Central memory CD8-positive, alpha-beta T cell (primary cell): ENCODE measurements at places on chromosomes 12 and 14.
A peak's percentile ranks its signal among the peaks of the same experiment; 100 is the strongest.

DNA sequence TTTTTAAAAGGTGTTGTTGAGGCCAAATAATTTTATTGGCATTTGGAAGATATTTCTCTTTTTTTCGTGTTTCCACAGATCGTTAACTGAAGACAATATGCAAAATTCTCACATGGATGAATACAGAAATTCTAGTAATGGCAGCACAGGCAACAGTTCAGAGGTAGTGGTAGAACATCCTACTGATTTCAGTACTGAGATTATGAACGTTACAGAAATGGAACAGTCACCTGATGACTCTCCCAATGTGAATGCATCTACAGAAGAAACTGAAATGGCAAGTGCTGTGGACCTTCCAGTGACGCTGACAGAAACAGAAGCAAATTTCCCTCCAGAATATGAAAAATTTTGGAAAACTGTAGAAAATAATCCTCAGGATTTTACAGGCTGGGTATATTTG is 11.2 kb downstream of the PRPF39 start:
- no peak for DNase-seq
- H3K36me3 ChIP-seq, result peaks cover 41% of the 10 kb centered on the region
- no peaks in the 10 kb centered on the region for H3K27me3 ChIP-seq
- H3K4me3 ChIP-seq, result no peak overlapping the region
- H3K27ac ChIP-seq, result no peak overlapping the region

- H3K4me1 ChIP-seq, result no peaks in the 10 kb centered on the region
- no peak overlapping the region for H3K27ac ChIP-seq
- no peak for DNase-seq
Measured at GRCh38 chr12:24424889-24425600, 475.6 kb upstream of the SOX5 start.

- DNase-seq, result no peak
- peak overlapping the region; percentile 69 for H3K27ac ChIP-seq
- no peak overlapping the region for H3K4me3 ChIP-seq
- no peaks in the 10 kb centered on the region for H3K27me3 ChIP-seq
Measured at GRCh38 chr12:57893431-57894353, 47.2 kb upstream of the CTDSP2 start.

- DNase-seq, result no peak
- H3K27ac ChIP-seq, result peak overlapping the region; percentile 57
Measured at GRCh38 chr12:67319936-67320335, 50.8 kb downstream of the CAND1 start.

DNA sequence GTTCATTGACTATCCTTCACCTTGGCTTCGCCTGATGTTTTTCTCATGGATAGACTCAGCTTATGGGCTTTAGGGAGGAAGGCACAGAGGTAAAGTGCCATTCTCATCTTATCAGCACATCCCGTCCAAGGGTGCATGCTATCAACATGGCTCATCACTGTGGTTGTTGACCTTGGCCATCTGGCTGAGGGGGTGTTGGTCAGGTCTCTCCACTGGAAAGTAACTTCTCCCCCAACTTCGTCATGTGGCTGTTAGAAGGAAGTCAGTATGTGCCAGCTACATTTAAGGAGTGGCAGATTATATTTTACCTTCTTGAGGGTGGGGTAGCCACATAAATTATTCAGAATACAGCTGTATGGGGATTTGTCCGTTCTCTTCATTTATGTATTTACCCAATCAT is 68.9 kb downstream of the EML1 start:
- no peaks in the 10 kb centered on the region for H3K4me1 ChIP-seq
- no peaks in the 10 kb centered on the region for H3K36me3 ChIP-seq
- H3K27me3 ChIP-seq, result peaks cover 74% of the 10 kb centered on the region
- no peak overlapping the region for H3K27ac ChIP-seq

- H3K4me3 ChIP-seq, result peak overlapping the region; percentile 54
- H3K4me1 ChIP-seq, result peaks cover 64% of the 10 kb centered on the region
- H3K27ac ChIP-seq, result peak overlapping the region; percentile 93
- H3K27me3 ChIP-seq, result no peaks in the 10 kb centered on the region
- DNase-seq, result peak; percentile 27
Measured at GRCh38 chr14:63510538-63510937, 32.6 kb downstream of the PPP2R5E start.

DNA sequence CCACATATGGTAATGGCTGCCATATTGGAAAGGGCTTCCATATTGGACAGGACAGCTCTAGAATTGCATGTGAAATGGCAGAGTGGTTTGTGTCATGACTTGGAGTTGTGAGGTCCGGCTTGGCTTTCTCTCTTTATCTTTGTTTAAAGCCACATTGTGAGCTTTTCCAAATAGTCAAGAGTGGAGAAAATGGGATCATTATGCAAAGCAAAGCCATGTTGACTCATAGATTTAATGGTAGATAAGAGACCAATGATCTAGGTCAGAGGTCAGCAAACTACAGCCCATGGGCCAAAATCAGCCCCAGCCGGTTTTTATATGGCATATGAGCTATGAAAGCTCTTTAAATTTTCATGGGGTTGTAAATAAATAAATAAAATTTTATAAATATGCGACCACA is 449.1 kb downstream of the BCL11B start:
- DNase-seq, result no peak
- H3K27ac ChIP-seq, result no peak overlapping the region
- H3K27me3 ChIP-seq, result no peaks in the 10 kb centered on the region
- H3K4me1 ChIP-seq, result no peaks in the 10 kb centered on the region
- H3K36me3 ChIP-seq, result no peaks in the 10 kb centered on the region
- H3K4me3 ChIP-seq, result no peak overlapping the region

DNA sequence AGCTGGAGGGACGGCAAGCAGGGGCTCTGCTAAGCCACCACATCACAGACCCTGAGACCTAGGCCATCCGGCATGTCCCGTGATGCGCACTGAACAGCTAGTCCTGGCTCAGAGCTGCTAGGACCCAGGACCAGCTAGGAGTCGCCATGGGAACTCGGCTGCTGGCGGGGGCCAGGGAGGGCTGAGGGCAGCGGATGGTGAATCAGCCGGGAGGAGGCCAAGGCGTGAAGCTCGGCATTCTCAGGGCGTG is 5.1 kb downstream of the AHNAK2 start:
- peaks cover 3% of the 10 kb centered on the region for H3K36me3 ChIP-seq
- H3K27me3 ChIP-seq, result peaks cover 23% of the 10 kb centered on the region
- peaks cover 9% of the 10 kb centered on the region for H3K4me1 ChIP-seq
- no peak for DNase-seq
- no peak overlapping the region for H3K27ac ChIP-seq

DNA sequence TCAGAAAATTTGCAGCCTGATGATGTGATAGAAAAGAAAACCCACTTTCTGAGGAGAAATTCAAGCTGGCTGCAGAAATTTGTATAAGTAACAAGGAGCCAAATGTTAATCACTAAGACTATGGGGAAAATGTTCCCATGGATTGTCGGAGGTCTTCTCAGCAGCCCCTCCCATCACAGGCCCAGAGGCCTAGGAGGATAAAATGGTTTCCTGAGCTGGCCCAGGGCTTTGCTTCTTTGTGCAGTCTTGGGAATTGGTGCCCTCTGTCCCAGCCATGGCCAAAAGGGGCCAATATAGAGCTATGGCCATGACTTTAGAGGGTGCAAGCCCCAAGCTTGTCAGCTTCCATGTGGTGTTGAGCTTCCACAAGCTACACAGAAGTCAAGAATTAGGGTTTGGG is 335.9 kb downstream of the ATP23 start:
- no peak for DNase-seq
- no peaks in the 10 kb centered on the region for H3K27me3 ChIP-seq
- H3K4me3 ChIP-seq, result no peak overlapping the region
- no peaks in the 10 kb centered on the region for H3K4me1 ChIP-seq
- H3K27ac ChIP-seq, result no peak overlapping the region
- no peaks in the 10 kb centered on the region for H3K36me3 ChIP-seq

DNA sequence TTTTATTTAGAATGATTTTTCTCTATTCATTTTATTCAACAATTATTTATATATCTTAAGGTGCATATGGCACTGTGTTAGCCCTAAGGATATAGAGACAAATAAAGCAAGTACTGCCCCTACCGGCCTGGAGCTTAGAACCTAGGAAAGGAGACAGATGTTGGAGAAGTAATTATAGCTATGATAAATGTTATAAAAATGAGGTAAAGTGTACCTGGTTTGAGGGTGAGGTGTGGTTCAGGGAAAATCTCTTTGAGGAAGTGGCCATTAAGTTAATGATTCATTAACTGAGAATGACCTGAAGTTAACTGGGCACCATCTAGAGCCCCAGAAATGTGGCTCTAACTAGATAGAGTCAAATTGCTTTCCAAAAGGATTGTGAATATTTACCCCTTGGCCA is 31.9 kb downstream of the CDKL1 start:
- no peak overlapping the region for H3K4me3 ChIP-seq
- H3K27ac ChIP-seq, result no peak overlapping the region
- peaks cover 41% of the 10 kb centered on the region for H3K4me1 ChIP-seq
- DNase-seq, result no peak
- H3K27me3 ChIP-seq, result no peaks in the 10 kb centered on the region
- H3K36me3 ChIP-seq, result peaks cover 11% of the 10 kb centered on the region

DNA sequence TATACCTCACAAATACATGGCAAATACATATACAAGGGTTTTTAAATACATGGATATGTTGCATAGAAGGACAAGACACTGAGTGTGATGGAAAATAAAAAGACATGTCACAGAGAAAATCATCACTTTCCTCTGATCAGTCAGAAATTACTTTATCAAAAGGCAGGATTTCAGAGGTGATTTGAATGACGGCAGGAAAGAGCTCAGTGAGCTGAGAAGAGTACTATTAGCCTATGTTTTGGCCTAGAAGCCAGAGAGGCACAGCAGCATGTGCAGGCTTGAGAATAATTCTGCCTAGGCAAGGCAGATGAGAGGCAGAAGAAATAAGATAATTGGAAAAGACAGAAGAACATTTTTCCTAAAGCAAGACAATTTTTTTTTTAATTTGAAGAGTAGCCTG is 94.9 kb downstream of the BCAT1 start:
- H3K4me1 ChIP-seq, result no peaks in the 10 kb centered on the region
- H3K27me3 ChIP-seq, result no peaks in the 10 kb centered on the region
- peaks cover 2% of the 10 kb centered on the region for H3K36me3 ChIP-seq
- no peak for DNase-seq

GRCh38 chr14:71610149-71610548 is 322.1 kb upstream of the RGS6 start:
- H3K36me3 ChIP-seq, result peaks cover 2% of the 10 kb centered on the region
- DNase-seq, result no peak
- H3K4me3 ChIP-seq, result no peak overlapping the region
- no peaks in the 10 kb centered on the region for H3K27me3 ChIP-seq

- H3K27me3 ChIP-seq, result peaks cover 16% of the 10 kb centered on the region
- H3K36me3 ChIP-seq, result no peaks in the 10 kb centered on the region
- no peak overlapping the region for H3K27ac ChIP-seq
- H3K4me1 ChIP-seq, result no peaks in the 10 kb centered on the region
Measured at GRCh38 chr12:128298091-128298748, 31.2 kb downstream of the TMEM132C start.

GRCh38 chr14:28745176-28745575 is 21.4 kb upstream of the FOXG1 start:
- no peaks in the 10 kb centered on the region for H3K36me3 ChIP-seq
- H3K27me3 ChIP-seq, result no peaks in the 10 kb centered on the region
- no peak for DNase-seq
- H3K27ac ChIP-seq, result no peak overlapping the region

- H3K4me3 ChIP-seq, result no peak overlapping the region
- no peak overlapping the region for H3K27ac ChIP-seq
- DNase-seq, result no peak
- no peaks in the 10 kb centered on the region for H3K36me3 ChIP-seq
- no peaks in the 10 kb centered on the region for H3K4me1 ChIP-seq
Measured at GRCh38 chr14:86196471-86196870, 666.5 kb downstream of the FLRT2 start.

GRCh38 chr12:131077931-131078391 is 124.3 kb downstream of the ADGRD1 start:
- H3K4me3 ChIP-seq, result no peak overlapping the region
- peaks cover 2% of the 10 kb centered on the region for H3K36me3 ChIP-seq
- peaks cover 7% of the 10 kb centered on the region for H3K27me3 ChIP-seq
- no peak for DNase-seq

DNA sequence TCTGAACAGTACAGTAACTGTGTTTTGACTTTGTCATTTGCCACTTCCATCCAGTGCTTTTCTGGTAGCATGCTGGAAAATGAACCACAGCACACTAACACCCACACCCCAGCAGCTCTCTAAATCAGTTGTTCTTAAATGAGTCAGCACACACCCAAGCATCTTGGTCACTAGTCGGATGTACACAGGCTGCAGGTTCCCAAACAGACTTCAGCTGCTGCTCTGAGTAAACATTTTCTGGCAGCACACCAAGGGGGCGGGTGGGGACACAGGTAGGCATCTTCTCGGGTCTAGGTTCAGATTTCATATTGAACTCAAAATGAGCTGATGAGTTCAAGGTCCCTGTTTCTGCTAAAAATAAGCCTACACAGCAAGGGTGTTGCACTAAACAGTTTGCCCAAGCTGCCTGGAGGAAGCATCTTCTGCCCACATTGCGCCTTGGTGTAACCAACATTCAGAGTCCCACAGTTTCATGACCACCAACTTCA is 39.8 kb downstream of the IFNG start:
- peaks cover 3% of the 10 kb centered on the region for H3K36me3 ChIP-seq
- H3K4me3 ChIP-seq, result peak overlapping the region; percentile 42
- peak overlapping the region; percentile 81 for H3K27ac ChIP-seq
- H3K27me3 ChIP-seq, result no peaks in the 10 kb centered on the region

GRCh38 chr12:54701940-54702592 is 53.9 kb upstream of the DCD start:
- no peak overlapping the region for H3K4me3 ChIP-seq
- H3K4me1 ChIP-seq, result no peaks in the 10 kb centered on the region
- H3K27ac ChIP-seq, result no peak overlapping the region
- no peaks in the 10 kb centered on the region for H3K36me3 ChIP-seq
- no peak for DNase-seq

DNA sequence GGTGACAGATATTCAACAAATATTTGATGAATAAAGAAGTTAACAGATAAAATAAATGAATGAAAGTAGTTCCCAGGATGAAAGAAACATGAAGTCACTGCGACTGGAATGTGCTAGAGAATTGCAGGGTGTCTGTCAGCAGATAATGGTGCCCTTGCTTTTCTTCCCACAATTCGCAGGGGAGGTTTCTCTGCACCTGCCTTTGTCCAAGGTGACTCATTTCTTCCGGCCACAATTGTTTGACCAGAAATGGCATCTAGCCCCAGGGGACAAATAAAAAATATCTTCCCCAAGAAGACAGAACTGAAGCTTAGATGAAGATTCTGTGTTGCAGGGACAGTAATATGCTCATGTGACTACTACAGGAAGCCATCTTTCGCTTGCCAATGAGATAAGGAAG is 316.1 kb upstream of the TBX3 start:
- no peak overlapping the region for H3K4me3 ChIP-seq
- no peak overlapping the region for H3K27ac ChIP-seq
- no peaks in the 10 kb centered on the region for H3K36me3 ChIP-seq
- no peaks in the 10 kb centered on the region for H3K4me1 ChIP-seq
- no peaks in the 10 kb centered on the region for H3K27me3 ChIP-seq

DNA sequence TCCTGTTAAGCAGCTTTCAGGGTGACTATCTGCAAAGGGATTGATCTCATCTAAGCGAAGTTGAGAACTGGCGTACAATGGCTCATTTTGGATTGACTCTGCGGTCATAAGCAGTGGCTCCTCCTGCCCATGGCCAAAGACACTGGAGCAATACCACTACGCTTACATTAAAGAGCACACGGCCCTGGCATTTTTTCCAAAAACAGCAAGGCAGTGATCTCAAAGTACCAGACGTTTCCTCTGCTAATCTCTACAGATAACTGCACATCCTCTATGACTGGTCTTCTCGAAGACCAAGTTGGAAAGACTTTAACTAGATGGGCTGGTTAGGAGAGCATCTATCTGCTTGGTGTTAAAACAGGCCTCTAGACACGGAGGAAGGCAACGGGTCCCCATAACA is 2.7 kb downstream of the PITPNM2 start:
- no peak for DNase-seq
- no peak overlapping the region for H3K27ac ChIP-seq
- H3K36me3 ChIP-seq, result peaks cover 4% of the 10 kb centered on the region
- H3K4me3 ChIP-seq, result peak overlapping the region; percentile 69
- peaks cover 6% of the 10 kb centered on the region for H3K4me1 ChIP-seq
